HFF-Myc (cell line): ENCODE measurements at places on chromosomes 2 and 18.
A peak's percentile ranks its signal among the peaks of the same experiment; 100 is the strongest.

- no peak for DNase-seq
Measured at GRCh38 chr2:224561234-224562005, 23.7 kb downstream of the CUL3 start.

GRCh38 chr2:29787473-29788465 is 133.6 kb downstream of the ALK start:
- no peak for DNase-seq

DNA sequence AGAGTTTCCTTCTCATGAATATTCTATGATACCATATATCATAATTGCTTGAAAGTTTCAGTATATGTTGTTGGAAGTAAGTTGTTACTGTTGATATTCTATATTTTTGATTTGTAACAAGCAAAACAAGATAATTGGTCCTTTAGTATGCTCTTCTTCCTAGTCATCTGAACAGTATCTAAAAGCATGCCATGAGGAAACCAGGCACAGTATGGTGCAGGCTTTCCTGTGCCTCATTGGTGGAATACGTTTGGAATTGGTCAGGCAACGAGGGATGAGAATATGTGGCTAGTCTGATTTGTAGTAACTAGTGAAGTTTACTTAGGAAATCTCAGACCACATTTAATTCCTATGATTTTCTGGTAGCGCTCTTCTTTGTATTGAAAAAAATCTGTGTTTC is 22.8 kb downstream of the ASXL3 start:
- DNase-seq = no peak

DNA sequence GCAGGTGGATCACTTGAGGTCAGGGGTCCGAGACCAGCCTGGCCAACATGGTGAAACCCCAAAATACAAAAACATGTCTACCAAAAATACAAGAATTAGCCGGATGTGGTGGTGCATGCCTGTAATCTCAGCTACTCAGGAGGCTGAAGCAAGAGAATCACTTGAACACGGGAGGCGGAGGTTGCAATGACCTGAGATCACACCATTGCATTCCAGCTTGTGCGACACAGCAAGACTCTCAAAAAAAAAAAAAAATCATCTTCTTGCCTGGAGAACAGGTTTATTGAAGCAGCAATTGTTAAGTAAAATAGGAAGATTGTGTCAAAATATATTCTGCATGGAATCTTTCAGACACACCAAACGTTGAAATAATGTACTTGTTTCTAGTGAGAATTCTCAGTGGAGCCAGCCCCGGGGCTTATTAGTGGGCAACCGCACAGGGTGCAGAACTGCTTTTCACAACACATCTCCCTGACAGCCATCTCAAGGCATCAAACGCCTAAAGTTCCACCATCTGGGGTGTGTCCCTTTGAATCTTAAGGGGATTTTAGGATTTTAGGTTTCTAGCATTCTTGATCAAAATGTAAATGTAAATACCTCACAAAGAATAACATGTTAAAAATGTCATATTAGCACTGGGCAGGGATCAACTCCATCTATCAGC is 28.6 kb upstream of the PPP4R1 start:
- DNase-seq = no peak

DNA sequence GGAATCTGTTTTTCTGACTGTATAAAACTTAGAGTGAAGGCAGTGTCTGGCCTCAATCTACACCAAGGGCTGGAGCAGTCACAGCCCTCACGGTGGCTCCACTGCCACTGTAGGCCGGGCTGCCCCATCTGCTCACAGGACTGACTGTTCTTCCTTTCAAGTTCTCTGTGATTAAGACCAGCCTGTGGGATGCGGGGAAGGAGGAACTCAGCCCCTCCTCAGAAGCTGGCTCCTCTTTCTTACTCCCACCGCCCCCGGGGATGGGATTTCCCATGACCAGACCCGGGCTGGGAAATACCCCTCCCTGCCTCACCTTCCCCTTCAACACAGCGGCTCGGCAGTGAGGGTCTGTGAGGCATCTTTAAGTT is 106.0 kb downstream of the COPS8 start:
- DNase-seq = no peak

DNA sequence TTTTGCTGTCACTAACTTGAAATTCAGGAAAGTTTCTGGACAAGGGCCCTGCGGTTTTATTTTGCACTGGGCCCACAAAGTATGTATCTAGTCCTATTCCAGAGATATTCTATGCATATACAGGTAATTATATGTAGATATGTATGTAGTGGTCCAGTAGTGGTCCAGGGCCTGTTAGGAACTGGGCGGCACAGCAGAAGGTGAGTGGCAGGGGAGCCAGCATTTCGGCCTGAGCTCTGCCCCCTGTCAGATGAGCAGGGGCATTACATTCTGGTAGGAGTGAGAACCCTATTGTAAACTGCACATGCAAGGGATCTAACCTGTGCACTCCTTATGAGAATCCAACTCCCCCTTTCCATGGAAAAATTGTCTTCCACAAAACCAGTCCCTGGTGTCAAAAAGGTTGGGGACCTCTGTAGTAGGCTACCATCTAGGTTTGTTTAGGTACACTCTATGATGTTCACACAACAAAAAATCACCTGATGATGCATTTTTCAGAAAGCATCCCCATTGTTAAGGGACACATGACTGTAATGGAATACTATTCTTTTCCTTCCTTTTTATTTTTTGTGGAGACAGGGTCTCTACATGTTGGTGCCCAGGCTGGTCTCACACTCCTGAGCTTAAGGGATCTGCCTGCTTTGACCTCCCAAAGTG is 2.8 kb upstream of the PPP4R3B start:
- DNase-seq = no peak

DNA sequence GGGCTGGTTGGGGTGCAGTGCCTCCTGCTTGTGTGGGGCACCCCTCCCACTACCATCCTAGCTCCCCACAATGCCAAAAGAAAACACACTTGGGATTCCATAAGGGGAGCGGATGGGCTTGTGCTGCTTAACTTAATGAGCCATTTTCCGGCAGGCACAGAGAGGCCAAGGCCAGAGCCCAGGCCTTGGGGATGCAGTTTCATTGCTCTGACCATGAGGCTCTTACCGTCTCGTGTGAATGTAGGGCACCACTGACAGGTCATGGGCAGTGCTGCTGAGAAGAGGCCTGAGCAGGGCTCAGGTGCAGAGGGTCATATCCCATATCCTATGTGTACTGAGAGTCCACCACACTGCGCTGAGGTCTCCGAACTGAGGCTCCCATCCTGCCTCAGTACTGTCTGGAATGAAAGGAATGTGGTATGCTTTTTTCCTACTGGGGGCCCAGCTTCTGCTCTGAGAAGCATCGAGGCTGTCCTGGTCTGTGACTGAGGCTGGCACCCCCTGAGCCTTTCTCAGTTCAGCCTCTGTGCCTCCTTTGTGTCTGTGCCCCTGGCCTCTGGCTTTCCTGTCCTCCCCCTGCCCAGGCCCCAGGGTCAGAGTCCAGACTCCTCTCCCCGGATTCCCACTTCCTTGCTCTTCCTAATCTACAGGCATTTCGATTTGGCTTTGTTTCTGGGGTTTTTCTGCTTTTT is 45.2 kb upstream of the MAPRE3 start:
- no peak for DNase-seq

GRCh38 chr2:107589079-107589491 is 237.6 kb upstream of the RGPD4 start:
- DNase-seq = no peak

DNA sequence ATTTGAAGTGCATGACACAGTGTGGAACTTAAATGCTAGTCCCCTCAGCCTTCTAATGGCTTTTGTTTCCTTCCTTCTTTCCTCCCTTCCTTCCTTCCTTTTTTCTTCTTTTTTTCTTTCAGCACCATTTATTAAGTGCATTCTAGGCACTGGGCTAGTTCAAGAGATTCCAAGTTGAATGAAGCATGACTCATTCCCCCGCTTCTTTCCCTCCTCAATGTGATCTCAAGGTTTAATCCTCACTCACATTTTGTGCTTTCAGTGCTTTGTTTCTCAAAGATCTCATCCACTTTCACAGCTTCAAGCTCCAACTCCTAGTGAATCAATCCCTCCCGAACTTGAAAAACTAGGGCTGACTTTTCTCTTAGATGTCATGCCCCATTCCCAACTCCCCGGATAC is 90.1 kb downstream of the LBH start:
- DNase-seq = no peak

DNA sequence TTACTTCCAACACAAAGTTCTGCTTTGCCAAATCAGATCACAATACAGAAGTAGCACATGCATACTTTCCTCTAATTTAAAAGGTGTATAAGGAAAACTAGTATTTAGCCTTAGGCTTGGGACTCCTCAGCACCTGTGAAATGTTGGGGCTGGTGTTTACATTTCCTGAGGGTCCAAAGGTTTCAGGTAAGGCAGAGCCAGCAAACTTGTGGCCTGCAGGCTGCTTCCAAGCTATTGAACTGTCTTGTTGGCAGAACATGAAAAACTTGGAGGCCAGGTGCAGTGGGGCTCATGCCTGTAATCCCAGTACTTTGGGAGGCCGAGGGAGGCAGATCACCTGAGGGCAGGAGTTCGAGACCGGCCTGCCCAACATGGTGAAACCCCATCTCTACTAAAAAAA is 26.5 kb upstream of the GPR39 start:
- no peak for DNase-seq

DNA sequence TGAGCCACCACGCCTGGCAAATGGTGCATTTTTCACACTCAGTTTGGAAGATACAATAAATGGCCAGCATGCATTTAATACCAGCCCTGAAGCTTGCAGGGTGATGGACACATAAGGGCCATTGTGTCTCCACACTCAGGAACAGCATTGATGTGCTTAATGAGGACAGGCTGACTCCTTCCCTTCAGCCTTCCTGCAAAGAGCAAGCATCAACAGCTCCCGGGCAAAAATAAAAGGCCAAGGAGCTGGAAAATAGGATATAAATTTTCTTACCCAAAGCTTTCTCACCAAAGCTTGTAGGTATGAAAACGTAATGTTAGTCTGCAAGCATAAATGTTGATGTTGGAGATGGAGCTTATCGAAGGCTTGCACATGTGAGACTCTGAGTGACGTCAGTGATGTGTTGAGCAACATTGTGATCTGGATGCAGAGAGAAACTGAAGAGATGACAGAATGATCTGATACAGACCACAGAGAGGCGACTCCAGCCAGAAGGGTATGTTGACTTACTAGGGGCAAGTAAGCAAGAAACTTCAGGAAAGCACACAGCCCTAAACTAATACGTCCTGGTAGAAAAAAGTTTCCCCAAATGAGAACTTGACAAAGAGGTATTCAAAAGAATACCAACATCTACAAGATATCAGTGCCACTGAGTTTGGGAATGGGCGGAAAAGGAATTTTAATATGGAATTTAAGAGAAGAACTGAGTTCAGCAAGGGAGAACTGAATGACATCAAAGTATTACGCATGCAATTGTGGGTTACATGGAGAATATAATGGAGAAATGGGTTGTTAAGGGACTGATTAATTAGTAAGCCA is 256.5 kb downstream of the TGIF1 start:
- no peak for DNase-seq

DNA sequence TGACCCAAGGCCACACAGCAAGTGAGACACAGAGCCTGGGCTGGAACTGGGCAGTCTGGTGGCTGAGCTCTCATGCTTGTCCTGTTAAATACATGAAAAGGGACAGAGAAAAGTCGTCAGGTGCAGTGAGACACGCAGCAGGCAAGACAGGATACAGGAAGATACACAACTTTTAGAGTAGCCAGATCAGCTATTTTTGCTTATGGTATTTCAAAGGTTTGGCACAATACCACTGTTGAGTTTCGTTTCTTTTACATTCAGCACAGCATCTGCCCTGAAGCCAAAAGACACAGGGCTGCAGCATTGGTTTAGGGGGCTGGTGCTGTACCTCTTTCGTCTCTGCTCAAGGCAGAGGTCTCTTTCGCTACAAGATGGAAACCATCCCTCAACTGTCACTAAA is 14.0 kb downstream of the FHL2 start:
- DNase-seq = no peak

GRCh38 chr2:47653902-47654789 is 128.8 kb upstream of the MSH6 start:
- DNase-seq = no peak

GRCh38 chr2:236892721-236893120 is 193.0 kb upstream of the COPS8 start:
- no peak for DNase-seq

- DNase-seq = no peak
Measured at GRCh38 chr2:203326356-203326755, 1.8 kb upstream of the ABI2 start.

GRCh38 chr2:198756166-198756565 is 701.6 kb downstream of the SATB2 start:
- DNase-seq = peak; percentile 12

DNA sequence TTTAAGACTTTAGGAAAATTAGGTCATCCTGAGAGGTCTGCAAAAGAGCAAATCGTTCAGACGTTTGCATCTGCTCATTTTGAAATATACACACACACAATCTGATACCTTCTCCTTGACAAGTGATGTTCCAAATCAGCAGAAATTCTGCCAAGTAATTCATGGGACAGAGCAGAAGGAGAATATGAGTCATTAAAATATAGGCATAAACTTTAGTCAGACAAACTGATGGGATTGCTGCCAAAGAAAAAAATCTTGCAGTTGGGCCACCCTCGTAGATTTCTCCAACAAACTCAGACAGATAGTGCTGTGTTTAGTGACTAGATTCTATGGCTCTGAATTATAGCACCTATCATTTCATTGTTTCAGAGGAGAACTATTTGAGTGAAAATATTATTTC is 336.3 kb downstream of the NYAP2 start:
- DNase-seq = peak; percentile 57

DNA sequence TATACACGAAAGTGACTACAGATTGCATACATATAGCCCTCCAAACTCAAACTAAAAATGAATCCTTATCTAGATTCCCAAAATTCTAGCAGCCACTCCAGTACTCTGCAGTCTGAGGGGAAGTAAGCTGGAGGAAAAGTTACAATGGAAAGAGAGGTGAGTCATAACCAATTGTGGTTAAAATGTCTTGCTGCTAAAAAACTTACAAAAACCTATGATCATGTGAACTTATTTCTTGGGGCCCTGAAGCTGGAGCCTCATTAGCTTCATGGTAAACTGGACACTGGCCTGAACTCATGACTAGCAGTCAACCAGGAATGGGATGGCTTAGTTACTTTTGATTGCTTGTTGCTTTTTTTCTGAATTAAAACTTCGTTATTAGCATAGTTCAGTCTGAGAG is 175.9 kb downstream of the SLC4A3 start:
- DNase-seq = peak; percentile 4

DNA sequence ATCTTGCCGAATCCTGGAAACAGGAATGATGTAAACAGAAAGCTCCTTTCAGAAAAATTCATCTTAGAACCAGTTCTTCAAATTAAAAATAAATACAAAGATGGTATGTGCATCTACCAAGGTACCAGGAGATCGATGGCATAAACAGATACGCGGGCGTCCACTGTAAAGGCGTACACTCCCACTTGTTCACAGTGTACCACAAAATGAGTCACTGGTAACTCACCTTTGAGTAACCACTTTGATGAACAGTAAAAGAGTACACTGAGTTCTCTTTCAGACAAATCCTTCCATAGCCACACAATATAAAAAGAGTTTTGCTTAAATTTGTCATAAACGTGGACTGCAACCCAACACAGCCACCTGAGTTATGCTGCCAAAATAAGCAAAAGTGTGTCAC is 128.3 kb downstream of the DNER start:
- DNase-seq = no peak

- no peak for DNase-seq
Measured at GRCh38 chr2:146246002-146246735, 1598.7 kb upstream of the ACVR2A start.

GRCh38 chr2:170679607-170680079 is 35.5 kb upstream of the SP5 start:
- no peak for DNase-seq

- no peak for DNase-seq
Measured at GRCh38 chr2:40127146-40127545, 324.7 kb downstream of the SLC8A1 start.
